ENCODE measurements at places on chromosomes 3 and 15.

- DNase-seq, result no peak
Observed at GRCh38 chr3:191030929-191031328, 168.1 kb upstream of the OSTN start.

DNA sequence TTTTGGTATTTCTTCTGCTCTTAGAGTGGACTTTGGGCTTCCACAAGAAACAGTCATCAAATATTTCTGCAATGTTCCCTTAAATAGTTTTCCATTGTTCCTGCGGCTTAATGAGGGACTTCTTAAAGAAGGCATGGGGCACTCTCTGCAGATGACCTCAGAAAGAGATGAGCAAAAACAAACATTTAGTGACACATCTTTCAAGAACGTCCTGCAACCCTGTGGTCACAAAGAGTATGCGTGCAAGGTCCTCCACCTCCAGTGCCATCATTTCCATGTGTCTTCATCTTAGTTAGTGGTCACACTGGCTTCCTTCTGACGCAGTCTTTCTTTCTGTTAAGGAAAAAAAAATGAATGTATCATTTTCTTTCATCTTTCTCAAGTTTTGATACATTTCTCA is 56.2 kb downstream of the GREM1 start:
- DNase-seq, result no peak

DNA sequence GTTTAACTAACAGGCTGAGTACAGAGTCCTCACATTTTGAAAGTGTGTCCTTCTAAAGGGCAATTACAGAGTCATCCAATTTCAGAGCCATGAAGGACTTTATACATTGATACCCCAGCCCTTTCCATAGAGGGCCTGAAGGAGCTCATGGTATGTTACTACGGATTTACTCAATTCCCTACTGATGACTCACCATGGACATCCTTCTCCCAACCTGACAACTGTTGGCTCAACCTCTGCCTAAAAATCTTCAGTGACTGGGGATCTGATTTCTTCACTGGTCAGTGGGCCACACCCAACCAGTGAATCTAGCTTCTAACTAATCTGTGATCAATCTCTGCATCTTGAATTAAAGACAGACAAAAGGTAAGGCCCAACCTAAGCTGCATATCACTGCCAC is 963.4 kb upstream of the CFAP20DC start:
- DNase-seq, result no peak

DNA sequence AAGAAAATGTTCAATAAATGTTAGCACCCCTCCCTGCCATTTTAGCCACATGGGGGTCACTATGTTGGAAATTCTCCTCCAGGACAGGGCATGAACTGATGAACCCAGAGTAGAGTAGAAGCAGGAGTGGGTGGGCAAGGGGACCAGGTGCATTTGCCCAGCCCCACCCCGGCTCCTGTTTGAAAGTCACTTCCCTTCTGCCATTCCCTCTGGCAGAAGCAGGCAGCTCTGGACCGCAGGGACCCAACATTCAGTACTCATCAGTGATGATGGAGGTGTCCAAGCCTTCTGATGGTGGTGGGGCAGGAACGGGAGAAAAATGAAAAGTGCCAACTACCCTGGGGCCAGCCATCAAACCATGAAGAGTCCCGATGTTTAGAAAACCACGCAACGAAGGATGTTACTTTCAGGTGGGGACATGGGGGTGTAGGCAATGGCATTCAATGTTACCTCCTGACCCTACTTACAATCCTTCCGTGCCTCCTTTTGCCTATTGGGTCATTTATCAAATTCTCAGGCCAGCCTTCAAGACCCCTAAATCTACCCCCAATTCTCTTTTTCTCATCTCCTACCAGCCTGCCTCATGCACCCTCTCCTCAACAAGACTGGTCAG is 17.2 kb downstream of the UBAP1L start:
- DNase-seq, result no peak

DNA sequence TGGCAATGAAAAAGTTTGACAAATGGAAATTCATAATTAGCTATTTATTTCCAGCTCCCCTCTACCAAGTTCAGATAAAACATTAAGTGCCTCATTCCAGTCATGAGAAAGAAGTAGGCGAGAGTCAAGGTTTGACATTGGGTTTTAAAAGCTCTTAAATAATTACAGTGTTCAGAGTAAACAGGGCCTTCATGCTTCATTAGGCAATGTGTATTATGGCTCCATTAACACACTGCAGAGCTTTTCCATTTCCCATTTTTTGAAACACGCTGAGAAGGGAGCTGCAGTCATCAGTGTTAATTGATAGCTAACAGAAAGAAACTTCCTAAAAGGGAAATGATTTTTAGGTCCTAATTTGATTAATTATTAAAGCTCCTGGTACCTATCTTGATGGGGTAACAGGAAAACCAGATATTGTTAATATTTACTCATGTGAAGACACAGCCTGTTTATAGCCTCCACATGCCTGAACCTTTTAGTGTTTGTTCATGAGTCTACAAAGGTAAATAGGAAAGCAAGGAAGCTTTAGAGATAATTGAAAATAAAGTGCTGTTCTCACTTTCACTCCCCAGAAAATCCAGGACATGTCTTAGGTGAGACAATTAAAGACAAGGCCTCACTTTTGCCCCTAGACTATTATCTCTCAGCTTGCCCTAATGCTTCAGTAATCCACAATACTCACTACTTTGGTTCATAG is 28.7 kb downstream of the SST start:
- no peak for DNase-seq

- DNase-seq, result no peak
Observed at GRCh38 chr3:70754314-70754713, 441.9 kb upstream of the MDFIC2 start.

DNA sequence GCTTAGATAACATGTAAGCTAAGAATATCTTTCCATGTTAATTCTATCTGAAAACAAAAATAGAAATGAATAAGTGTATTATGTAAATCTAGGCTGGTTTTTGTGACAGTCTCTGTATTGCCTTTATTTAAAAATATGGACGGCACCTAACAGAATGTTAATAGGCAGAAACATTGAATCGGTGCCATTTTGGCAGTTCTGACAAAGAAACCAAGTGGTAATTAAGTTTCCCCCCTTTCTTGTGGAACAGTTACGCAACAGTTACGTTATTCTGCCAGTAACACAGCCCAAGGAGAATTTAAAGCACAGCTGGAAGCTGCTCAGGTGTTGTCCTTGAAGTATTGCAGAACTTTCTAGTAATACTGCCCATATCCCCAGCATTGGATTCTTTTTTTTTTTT is 21.5 kb downstream of the LARS2 start:
- DNase-seq, result no peak

DNA sequence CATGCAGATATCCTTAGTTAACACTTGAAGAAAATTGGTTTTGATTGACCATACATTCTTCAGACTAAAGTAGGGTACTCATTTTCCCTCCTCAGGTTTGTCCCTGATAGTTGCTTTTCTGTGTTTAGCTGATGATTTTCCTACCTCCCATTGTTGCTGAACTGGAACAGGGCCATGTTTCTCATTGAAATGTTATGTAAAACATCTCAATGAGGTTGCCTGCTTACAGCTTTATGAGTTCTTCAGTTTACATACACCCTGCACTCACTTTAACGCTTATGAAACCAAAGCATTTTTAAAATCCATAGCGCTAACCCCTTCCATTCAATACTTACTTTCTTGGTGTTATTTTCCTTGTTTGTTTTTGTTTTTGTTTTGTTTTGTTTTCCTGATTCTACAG is 61.9 kb downstream of the HMG20A start:
- no peak for DNase-seq

DNA sequence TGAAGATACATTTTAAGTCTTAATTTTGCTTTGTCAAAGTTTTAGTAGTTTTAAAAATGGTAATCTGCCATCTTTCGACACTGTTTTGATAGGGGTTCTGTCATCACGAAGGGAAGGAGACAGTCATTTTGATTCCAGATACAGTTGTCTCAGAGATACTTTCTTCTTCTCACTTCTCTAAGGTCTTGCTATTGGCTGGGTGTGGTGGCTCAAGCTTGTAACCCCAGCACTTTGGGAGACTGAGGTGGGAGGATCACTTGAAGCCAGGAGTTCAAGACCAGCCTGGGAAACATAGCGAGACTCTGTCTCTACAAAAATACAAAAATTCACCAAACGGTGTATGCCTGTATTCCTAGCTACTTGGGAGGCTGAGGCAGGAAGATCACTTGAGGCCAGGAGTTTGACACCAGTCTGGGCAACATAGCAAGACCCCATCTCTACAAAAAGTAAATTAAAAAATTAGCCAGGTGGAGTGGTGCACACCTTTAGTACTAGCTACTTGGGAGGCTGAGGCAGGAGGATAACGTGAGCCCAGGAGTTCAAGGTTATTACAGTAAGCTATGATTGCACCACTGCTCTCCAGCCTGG is 3.3 kb downstream of the RAB8B start:
- no peak for DNase-seq

GRCh38 chr15:82624438-82624837 is 22.7 kb downstream of the CPEB1 start:
- DNase-seq, result no peak

GRCh38 chr15:70342141-70342540 is 244.4 kb upstream of the TLE3 start:
- no peak for DNase-seq

- no peak for DNase-seq
Observed at GRCh38 chr3:66376568-66376967, 124.3 kb downstream of the LRIG1 start.

- DNase-seq, result no peak
Observed at GRCh38 chr3:100535610-100535943, 43.2 kb downstream of the TMEM45A start.

Measured in stimulated activated CD4-positive, alpha-beta T cell treated with anti-CD3 and anti-CD28 coated beads, TNF-alpha, amount 100 ng/mL, for 24 hours (primary cell).